AG10803 (cell line): ENCODE measurements at places on chromosomes 4 and X.
A peak's percentile ranks its signal among the peaks of the same experiment; 100 is the strongest.

- peak; percentile 65 for DNase-seq
These were observed 2.3 kb downstream of the SPATA4 start for GRCh38 chr4:176193126-176193525.

- DNase-seq: peak; percentile 45
These were observed 1497.3 kb downstream of the STIM2 start for GRCh38 chr4:28357990-28358389.

- DNase-seq: peak; percentile 5
These were observed 32.5 kb upstream of the TASL start for GRCh38 chrX:30610026-30610425.

DNA sequence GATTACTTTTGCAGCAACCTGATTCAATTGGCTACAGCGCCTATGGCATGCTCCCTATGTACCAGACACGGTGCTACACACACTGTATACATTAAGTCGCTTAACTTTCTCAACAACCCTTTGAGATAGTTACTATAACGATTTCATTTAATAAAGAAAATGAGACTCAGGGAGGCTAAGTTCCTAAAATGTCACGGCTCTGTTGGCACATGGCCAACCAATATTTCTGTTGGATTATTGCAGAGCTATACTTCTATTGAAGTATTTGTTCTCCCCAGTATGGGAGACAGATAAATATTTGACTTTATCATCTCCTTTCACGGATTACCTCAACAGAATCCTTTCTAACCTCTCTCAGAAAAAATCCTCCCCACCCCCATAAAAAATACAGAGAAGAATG, 25.3 kb downstream of the CLNK start:
- DNase-seq: no peak

DNA sequence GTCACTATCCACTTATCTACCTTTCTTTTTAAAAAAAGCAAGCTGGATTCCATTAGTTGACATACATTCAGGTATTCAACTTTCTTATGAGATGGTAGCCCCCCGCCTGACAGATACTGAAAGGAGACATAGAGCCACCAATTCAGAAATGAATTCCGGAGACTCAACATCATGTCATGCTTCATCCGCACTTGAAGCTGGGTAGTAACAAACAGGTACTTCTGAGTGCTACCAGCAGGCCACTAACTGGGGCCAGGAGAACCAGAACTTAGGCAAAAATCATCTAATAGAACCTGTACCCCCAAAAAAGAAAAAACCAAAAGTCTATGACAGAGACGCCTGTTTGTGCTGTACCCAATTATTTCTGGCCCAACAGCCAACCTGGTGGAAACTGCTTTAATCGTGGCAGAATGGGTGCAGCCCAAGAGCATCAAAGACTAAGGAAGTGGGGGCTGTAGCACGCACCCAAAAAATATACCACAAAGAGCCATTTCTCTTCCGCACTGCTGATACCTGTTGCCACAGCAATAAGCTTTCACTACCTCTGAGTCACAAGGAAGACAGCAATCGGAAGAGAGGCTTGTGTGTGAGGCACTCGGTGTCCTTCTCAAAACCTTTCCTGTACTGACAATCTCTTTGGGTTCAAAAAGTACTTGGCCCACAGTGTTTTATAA, 84.8 kb downstream of the AFAP1 start:
- DNase-seq: no peak

DNA sequence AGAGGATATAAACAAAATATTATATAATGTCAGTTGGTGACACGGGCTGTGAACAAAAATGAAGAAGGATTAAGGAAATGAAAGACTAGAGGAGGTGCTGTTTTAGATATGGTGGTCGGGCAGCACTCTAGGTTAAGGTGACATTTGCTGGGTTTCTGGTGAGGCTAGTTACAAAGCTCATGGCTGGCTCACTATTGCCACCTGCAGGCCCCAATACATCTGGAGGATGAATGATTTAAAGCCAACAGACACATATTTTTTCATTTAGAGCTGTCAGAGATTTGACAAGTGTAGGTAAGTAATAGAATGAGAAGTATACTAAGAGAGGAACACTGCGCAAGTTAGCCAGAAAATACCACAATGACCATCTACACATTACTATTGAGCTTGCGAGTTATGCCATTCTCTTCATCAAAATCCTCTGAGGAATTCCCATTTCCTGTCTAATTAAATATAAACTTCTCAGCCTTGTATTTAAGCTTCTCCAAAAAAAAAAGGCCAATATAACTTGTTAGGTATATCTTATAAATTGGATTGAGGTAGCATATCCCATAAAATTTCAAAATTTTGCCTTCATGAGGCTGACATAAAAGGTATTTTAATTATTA, 6.4 kb upstream of the FGG start:
- peak; percentile 22 for DNase-seq

DNA sequence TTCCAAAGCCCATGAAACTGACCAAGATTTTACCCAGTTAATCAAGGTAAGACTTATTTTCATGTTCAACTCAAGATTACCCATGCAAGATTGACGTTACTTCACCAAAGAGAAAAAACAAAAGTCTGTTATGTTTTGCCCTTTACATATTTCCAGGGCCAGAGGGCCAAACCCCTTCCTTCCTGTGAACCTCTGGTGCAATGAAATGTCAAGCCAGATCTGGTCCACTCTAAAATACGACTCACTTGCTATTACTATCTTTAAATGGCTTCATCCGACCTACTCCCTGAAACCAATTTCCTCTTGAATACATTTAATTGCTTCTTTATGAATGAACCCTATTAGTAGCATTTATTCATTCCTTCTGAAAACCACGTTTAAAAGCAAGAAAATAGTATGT, 33.0 kb downstream of the TSPAN5 start:
- no peak for DNase-seq

DNA sequence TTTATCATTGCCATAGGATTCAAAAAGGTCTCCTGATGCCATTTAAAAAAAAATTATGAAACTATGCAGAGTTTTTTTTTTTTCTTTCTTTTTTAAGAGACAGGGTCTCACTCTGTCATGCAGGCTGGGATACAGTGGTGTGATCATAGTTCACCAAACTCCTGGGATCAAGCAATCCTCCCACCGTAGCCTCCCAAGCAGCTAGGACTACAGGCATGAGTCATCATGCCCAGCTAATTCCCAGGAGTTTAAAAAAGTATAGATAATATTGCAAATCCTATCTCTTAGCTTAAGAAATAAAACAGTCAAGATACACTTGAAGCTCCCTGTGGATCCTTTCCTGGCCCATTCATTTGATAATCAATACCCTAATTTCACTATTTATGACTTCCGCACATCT, 58.6 kb upstream of the PRSS48 start:
- no peak for DNase-seq

DNA sequence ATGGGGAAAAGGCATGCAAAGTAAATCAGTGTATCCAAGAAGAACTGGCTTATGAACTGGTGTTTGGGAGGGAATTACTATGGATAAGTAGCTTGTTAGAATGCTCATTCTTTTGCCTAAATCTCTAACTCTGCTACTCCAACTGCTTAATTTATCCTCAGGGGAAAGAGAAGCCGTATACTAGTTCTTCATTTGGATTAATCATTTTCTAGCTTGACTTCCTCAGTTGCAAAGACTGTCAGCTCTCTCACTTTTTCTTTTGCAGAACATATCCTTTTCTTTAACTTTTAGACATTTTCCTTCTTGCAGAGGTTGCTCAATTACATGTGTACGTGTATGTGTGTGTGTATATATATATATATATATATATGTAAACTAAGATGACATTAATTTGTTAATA, 21.9 kb downstream of the GPRIN3 start:
- DNase-seq: no peak

GRCh38 chr4:78432896-78433295, 118.7 kb upstream of the ANXA3 start:
- peak; percentile 62 for DNase-seq

DNA sequence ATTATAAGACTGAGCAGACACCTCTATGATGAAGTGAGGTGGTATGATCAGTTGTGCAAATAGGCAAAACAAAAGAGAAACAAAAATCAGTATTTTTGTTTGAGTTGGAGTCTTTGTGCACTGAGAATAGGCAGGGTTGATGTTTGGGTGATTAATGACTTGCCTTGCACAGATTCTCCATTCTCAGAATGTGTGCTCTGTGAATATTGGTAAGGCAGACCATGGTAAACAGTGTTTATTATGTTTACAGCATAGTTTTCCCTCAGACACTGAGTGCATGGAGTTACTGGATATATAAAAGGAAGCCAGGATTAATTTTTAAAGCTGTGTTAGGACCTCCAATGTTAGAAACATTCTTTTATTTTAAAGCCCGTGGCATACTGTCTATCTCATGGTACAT, 240.2 kb upstream of the MAGEB16 start:
- no peak for DNase-seq

GRCh38 chr4:25346913-25347312, 30.1 kb upstream of the ANAPC4 start:
- no peak for DNase-seq

GRCh38 chr4:112973750-112974251, 75.7 kb upstream of the ANK2 start:
- DNase-seq: peak; percentile 24

DNA sequence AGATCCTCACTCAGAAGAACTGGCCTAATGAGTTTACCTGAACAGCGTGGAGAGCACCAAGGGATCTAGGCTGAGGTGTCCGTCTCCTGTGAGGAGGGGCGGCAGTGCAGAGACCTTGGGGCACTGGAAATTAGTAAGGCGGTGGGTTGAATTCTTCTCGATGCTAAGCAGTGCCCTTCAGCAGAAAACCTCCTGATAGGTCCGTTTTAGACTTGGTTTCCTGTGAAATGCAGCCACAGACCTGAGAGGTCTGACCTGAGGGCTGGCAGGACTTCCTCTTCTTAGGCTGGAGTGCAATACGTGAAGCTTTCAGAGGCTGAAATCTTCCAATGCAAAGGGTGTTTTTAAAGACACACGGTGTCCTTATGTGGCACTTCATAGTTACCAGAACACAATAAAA, at the start of gene CLNK:
CLNK (minus strand) TSS at position 138 of the 400 bp plus-strand sequence. CDS start 16,899 bp downstream, outside the sequence.
- DNase-seq: no peak

DNA sequence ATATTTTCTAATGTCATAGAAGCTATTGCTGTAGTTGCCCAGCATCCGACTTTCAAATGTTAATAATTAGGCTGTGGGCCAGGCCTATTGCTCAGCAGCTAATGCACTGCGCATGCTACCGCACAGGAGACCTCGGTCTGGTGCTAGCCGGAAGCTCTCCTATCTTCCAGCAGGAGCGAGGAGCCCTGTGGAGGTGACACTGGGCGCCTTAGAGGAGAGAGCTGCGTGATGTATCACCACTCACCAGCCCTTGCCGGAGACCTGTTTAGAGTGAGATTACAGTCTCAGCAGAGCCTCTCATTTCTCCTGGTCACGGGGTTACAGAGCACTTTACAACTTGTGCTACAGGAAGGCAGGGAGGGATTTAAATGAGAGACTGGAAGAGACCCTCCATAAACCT, 31.1 kb upstream of the MID1IP1 start:
- DNase-seq: no peak

- peak; percentile 29 for DNase-seq
These were observed at the start of gene EREG for GRCh38 chr4:74364652-74365491. EREG (plus strand) TSS chr4:74365145; CDS start chr4:74365309, 164 bp downstream.

GRCh38 chr4:651884-652642, 22.0 kb downstream of the ATP5ME start:
- DNase-seq: no peak

GRCh38 chr4:40057586-40058091, 989 bp downstream of the N4BP2 start:
- DNase-seq: peak; percentile 95

DNA sequence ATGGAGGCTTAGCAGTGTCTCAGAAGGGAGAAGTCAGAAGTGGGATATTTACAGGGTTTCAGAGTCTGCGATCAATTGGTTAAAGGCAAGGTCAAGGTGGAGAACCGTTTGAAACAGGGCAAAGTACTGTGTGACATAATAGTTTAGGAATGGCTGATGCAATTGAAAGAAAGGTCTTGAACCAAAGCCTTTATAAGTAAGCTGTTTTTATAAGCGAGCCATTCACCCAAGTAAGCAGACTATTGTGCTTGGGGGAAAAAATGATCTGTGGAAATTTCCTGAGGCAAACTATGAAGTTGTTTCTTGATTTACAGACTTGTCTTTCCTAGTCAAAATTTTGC, 327.3 kb downstream of the CAMK2D start:
- peak; percentile 60 for DNase-seq

GRCh38 chrX:1610166-1610565, 4.7 kb upstream of the ASMT start:
- no peak for DNase-seq

- DNase-seq: no peak
These were observed 45.1 kb upstream of the HPF1 start for GRCh38 chr4:169802873-169803272.

DNA sequence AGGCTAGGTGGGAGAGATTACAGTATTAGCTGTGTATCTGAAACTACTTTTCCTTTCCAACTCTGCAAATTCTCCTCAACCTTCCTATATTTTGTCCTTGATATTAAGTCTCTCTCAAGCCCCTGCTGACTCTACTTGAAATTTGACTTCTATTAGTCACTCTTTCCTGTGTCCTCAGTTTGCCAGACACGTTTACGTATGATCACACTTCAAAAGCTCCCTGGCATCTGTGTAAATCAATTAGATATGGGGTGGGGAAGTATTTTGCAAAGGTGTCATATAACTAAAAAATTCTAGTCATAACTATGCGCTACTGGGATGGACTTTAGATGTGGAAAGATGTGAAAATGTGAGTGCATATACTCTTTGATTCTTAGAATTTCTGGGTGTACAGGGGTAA, 67.4 kb upstream of the ARHGAP24 start:
- DNase-seq: no peak

DNA sequence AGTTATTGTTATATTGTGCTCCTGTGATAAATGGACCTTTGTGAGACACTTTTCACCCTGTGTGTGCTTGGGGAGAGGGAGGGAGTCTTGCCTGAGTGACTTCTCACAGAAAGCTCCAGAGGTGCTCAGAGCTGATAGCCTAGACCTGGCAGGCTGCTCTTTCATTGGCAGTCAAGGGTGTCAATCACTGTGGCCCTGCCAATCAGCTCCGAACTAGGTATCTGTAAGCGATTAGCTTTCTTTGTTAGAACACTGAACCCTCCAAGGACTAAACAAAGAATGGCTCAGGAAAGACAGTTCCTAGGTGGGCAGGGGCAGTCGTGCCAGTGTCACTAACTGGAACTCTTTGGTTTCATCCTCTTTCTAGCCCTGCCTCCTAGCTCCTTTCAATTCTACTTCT, 2.7 kb upstream of the NALF2 start:
- no peak for DNase-seq

DNA sequence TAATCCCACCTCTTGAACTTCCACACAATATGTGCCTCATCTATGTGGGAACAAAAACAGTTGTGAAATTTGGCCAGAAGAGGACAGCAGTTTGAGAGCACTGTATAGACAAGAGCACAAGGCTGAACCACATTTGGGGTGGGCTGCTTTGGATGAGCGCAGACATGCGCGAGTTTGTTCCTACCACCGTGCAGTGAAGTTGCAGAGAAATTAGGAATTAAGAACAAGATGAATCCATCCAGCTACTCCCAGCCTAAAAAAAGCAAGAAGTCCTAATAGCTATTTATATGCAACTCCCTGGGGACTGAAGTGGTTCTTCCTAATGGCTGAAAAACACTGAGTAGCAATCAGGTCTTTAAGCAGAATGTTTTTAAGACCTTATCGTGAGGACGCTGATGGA, 1.0 kb downstream of the GAB3 start:
- DNase-seq: no peak
